Activated gamma-delta T cell (primary cell): ENCODE measurements at places on chromosomes 5 and 9.

DNA sequence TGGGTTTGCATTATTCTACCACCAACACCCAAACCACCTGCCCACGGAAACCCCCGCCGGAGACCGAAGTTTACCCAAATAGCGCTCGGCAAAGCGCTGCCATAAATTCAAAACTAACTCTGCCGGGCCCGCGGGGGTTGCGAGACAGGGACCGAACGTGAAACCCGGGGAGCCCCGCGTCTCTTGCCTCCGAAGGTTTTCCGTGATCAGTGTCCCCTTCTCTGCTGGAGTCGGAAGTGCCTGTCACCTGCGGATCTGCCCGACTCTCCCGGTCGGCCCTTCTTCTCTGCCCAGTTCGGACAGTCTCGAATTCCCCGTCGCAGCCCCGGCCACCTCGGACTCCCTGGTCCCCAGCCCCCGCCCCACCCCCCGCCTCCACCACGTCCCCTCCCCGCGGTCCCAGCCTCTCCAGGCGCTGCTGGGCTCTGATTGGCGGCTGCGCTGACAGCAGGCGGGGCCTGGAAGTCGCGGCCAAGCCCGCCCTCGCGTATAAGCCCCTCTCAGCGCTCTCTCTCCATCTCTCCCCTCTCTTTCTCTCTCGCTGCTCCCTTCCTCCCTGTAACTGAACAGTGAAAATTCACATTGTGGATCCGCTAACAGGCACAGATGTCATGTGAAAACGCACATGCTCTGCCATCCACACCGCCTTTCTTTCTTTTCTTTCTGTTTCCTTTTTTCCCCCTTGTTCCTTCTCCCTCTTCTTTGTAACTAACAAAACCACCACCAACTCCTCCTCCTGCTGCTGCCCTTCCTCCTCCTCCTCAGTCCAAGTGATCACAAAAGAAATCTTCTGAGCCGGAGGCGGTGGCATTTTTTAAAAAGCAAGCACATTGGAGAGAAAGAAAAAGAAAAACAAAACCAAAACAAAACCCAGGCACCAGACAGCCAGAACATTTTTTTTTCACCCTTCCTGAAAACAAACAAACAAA is at the start of gene RORB:
Gene RORB, plus strand, starts transcription at position 517 of the 929 bp plus-strand sequence. CDS start 642 bp downstream, outside the sequence.
- DNase-seq: no peak

GRCh38 chr9:110030632-110031031 is 177.3 kb downstream of the C9orf152 start:
- no peak for DNase-seq

DNA sequence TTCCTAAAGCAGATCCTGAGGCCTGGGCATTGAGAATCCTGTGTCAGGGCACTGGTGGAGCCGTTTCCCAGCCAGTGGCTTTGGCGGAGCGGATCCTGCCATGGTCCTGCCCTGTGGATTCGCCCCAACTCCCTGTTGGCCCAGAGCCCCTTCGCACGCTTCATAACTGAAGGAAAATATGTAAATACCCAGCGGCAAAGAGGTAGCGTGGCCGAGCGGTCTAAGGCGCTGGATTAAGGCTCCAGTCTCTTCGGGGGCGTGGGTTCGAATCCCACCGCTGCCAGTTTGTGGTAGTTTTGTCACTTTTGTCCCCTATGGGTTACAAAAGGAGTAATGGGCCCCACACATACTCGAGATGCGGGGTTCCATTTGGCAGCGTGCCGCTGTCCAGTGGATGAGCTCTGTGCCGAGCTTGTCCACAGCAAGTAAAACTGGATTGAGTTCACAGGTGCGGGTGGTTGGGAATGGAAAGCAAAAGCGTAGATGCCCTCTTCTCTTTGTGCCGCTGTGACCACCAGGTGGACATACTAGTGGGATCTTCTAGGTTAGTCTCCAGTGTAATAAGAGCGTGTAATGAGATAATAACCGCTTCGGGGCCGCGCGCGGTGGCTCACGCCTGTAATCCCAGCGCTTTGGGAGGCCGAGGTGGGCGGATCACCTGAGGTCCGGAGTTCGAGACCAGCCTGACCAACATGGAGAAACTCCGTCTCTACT is 17.3 kb downstream of the TRIM7 start:
- DNase-seq: no peak

DNA sequence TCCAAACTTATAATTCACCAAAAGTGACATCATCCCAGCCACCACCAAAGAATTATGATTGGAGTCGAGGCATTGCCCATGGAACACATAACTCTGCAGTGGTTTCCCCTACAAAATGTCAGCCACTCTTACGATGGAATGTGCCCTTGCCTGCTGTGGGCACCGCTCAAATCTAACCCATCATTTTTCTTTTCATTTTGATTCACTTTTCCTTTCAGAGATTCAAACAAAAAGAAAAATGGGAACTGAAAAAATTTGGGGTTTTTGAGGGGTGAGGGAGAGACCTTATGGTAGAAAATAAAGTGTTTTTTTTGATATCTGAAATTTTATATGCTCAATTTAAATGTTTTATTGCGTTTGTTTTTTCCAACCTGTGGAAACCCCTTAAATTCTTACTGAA is 28.1 kb downstream of the SMARCA2 start:
- DNase-seq: no peak

DNA sequence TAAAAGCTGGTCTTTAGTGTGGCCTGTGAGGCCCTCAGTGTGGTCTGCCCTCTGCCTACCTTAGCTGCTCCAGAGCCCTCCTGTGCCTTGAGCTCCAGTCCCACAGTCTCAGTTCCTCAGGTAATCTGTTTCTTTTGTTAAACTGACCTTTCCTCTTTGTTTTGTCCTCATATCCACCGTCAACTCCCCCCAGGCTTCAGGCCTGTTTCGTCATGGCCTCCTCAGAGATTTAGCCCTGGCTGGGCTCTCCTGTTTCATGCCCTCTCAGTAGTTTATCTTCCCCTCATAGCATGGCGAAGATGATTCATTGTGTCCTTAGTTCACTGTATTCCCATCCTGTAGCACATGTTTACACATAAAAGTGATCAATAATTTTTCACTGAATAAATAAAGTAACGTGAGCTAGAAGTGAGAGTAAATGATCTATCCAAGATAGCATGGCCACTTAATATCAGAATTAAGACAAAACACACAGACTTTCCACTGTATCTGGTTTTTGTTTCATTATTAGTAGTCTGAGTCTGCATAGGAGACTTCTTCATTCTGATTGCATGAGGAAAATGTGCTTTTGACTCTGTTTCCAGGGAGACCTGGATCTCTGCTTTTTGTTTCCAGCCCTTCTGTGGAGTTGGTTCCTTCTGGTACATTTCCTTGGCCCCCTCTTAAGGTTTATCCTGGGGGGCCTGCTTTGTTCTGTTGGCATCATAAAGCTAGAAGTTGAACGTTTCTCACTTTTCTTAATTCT is 70.5 kb downstream of the SNX24 start:
- DNase-seq: no peak

DNA sequence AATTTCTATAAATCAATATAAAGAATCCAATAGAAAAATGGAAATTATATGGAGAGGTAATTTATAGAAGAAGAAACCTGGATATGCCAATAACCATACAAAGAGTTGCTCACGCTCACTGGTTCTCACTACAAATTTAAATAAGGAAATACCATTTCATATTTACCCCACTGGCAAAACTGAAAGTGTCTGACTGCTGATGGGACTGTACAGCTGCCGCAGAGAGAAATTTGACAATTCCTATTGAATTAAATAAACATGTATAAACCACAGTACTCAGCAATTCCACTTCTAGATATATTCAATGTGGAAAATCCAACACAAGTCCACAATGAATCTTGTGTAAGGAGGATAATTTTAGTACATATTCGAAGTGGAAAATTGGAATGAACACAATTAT is 830.4 kb upstream of the GRAMD2B start:
- no peak for DNase-seq

DNA sequence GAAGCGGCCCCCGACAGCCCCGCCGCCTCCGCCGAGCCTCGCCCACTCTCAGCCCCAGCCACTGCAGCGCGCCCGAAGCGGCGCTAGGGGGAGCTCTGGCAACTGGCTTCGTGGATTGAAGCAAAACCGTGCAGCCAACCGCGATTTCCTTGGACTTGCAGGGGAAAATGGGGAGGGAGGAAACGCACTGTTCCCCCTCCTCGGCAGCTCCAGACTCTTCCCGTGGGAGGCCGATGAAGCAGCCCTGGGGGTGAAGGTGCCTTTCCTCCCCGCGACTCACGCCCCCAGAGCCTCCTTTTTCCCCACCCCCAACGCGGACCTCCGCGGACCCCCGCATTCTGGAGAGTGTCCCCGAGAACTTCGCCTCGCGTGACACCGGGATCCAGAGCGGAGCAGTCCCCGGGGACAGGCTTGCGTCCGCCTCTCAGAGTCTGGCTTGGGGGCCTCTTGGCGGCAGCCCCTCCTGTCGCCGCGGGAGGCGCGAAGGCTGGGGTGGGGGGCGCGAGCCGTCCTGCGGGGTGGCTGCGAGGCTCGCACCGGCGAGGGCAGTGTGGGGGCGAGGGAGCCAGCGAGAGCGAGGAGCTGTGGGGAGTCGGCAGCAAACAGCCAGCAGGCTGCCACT is 3.8 kb downstream of the IER5L start:
- peak; percentile 52 for DNase-seq

DNA sequence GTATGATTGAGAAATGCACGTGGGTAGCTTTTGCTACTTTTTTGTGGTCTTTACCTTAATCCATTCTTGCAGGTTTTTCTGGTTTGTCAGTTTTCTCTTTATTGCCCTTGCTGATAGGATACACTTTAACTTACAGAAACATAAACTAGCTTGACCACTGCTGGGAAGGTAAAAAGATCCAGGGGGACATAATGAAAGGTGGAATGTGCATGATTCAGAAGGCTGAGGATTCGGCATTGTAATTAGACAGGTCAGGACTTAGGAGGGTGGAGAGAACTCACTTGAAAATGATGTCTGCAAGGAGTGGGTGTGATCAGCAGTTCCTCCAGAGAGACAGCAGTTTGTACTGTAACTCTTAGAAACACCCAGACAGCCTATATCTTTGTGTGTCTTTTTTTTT is 19.8 kb upstream of the TXNDC8 start:
- no peak for DNase-seq

- no peak for DNase-seq
Measured at GRCh38 chr9:93112864-93113389, 16.9 kb downstream of the CARD19 start.

- DNase-seq: no peak
Measured at GRCh38 chr9:78470216-78470615, 173.3 kb downstream of the PSAT1 start.

DNA sequence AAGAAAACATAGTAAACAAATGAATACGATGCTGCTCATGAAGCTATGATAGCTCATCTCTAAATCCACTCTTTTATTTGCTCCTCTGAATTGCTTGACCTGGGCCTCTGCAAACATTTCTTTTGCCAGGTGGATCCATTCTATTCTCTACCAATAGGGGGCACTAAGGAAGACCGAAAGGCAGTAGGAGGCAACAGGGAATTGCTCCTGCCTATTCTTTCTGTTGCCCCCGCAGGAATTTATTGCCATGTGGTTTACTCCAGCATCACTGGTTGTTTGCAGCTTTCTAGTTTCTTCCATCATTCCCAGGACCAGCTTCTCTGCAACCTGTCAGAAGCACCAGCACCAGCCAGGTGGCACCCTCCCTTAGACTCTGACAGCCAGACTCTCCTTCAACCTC is 5.3 kb downstream of the GAPT start:
- DNase-seq: no peak

DNA sequence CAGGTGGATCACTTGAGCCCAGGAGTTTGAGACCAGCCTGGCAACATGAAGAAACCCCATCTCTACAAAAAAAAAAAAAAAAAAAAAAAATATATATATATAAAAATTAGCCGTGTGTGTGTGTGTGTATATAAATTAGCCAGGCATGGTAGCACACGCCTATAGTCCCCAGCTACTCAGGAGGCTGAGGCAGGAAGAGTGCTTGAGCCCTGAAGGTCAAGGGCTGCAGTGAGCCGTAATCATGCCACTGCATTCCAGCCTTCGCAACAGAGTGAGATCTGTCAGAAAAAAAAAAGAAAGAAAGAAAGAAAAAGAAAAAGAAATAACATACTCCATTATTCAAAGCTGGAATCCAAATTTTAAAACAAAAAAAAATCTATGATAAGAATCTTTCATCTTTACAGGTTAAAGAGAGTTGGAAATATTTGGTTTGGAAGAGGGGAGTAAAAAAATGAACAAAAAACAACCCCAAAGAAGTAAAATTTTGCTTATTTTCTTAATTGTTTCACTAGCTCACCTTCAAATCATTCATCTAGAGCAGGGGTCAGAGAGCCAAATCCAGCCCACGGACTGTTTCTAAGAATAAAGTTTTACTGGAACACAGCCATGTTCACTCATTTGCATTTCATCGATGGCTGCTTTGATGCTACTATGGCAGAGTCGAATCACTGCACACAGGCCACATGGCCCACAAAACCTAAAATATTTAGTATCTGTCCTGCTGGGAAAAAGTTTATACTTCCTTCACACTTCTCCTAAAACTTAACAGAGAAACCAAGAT is 109.9 kb downstream of the DROSHA start:
- DNase-seq: no peak

- DNase-seq: no peak
Measured at GRCh38 chr9:27714388-27714787, 141.1 kb upstream of the C9orf72 start.

GRCh38 chr5:40716590-40716989 is 36.9 kb downstream of the PTGER4 start:
- no peak for DNase-seq

DNA sequence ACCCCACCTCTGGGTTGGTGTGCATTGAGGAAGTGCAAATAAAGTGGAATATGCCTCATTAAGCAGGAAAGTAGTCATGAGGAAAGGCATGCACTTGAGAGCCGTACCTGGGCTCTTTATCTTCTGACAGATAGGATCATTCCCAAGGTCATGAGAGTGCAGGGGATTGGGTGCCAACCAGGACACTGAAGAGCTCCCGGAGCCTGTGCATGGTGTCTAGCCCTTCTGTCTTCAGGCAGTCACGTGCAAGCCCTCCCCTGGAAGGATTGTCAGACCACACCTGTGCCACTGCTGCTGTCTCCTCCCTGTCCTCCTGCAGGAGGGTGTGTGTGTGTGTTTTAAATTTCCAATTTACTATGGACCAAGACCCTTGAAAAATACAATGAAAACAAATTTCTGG is 69.6 kb downstream of the PDE8B start:
- DNase-seq: no peak

DNA sequence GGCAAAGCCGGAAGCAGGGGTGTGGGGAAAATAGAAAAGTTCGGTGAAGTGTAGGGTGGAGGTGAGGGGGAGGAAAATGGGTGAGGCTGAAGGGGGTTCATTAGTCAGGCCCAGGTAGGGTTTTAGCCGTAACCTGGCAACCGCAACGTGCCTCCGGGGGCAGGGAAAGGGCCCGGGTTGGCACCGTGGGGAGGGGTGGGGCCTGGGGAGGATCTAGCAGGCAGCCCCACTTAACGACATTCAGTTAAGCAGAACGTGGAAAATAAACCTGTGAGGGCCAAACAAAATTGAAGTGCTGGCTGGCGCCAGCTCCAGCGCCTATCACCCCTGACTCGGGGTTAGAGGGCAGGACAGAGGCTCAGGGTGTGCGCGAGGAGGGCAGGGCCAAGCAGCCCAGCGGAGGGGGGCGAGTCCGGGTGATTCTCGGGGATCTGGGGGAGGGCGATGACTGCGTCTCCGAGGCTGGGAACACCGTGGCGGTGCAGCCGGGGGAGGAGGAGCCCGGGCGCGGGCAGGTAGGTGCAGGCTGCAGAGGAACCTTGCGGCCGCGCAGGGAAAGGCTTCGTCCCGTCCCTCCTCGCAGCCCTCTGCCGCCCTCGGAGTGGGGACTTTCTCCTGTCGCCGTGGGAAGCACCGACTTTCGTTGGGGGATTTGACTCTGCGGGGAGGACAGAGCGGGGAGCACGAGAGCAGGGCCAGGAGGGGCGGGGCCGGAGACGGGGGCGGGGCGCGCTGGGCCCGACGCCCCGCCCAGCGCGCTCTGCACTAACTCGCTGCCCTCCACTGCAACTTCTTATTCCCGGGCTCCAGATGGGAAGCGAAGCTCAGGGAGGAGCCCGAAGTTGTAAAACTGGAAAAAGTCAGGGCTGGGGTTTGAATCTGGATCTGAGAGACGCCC is 5.1 kb downstream of the RGS14 start:
- DNase-seq: peak; percentile 54
